ENCODE measurements at places on chromosomes 11 and 22.

- no peak for DNase-seq
Measured at GRCh38 chr11:95055283-95055897, 6.2 kb downstream of the KDM4F start.

DNA sequence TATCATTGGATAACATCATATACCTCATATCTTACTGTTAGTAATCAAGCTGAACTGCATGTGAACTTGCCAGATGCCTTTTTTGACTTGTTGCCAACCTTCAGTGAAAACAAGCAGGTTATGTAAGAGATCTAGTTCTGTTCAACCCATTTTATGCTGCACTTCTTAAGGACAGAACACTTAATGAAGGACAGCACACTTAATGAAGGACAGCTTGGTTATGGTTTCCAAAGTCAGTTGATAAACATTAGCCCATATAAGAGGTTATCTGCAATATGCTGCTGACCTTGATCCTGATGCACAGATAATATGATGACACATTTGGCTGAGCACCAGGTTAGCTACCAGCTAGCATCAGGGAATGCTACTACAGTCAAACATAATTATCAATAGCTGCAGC, 358.7 kb upstream of the PDGFD start:
- DNase-seq: no peak

DNA sequence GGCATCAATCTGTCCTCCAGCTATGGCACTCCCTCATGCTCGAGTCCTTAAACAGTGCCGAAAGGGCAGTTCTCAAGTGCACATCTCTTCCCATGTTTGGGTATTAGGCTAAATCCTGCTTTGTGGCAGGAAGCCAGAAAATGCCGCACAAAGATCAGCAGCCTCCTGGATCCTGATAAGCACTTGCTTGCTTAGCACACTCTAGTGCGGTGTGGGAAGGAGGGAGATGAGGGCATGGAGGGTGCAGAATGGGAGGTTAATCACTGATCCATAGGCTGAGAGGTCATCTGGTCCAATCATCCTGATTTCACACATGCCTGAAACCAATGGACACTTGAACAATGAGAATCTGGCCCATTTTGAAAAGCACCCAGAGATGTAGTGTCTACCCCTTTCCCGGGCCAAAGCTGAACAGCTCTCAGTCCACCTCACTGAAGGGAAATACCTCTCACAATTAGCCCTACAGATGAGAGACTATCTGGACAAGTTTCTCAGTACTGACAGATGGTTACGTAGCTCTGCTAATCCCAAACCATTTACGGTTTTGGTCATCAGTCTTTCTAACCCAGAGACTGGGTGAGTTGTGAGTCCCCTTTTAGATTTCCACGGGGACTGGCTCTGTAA, 29.8 kb upstream of the CHRM4 start:
- no peak for DNase-seq

- DNase-seq: no peak
Measured at GRCh38 chr11:9330387-9331384, 16.3 kb upstream of the TMEM41B start.

DNA sequence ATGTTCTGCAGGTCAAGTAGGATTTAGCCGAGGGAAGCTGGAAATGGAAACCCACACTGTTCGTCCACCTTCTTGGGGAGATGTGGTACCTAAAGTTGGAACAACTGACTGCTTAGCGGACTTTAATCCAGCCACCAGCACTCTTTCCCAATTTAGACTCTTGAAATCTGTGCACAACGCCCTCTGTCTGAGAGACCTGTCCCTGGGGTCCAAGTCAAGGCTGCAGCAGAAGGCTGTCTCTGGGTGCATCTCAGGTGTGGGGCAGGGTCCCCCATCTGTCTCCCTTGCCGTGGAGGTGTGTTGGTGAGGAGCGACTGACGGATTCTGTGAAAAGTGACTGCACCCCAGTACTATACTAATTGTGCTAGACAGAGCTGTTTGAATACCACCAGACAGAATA, 168.2 kb upstream of the CADM1 start:
- no peak for DNase-seq
